ENCODE measurements at places on chromosomes 1 and 21.
A peak's percentile ranks its signal among the peaks of the same experiment; 100 is the strongest.

DNA sequence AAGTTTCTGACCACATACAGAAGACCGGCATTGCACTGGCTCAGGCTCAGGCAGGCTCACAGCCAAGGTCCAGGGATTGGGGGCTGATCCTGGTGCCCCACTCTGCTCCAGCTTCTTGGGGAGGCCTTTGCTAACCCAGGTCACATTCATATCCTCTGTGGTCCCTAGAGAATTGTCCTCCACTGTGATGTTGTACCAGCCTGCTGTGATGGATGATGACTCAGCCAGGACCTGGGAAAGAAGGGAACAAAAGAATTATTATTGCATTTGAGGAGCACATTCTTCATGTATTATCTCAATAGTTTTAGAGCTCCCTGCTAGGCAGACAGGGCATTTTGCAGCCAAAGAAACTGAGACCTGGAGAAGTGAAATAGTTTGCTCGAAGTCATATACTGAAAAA, 114.3 kb upstream of the ETV3 start:
- DNase-seq: no peak

DNA sequence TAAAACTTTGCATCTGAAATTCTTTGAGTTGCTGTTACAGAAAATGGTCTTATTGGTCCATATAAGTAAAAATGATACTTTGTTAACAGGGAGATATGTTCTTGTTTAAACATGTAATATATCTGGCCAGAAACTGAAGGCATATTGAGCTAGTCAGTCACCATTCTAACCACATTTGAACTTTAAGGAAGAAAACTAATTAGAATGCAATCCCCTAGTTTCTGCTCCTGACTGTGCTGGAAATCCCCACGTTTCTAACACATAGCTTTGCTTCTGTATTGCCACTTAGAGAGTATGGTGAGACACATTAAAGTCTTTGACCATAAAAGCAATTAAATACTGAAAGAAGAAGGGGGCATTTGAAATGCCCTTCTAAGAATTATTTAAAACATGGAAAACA, 32.1 kb upstream of the HIVEP3 start:
- DNase-seq: no peak

DNA sequence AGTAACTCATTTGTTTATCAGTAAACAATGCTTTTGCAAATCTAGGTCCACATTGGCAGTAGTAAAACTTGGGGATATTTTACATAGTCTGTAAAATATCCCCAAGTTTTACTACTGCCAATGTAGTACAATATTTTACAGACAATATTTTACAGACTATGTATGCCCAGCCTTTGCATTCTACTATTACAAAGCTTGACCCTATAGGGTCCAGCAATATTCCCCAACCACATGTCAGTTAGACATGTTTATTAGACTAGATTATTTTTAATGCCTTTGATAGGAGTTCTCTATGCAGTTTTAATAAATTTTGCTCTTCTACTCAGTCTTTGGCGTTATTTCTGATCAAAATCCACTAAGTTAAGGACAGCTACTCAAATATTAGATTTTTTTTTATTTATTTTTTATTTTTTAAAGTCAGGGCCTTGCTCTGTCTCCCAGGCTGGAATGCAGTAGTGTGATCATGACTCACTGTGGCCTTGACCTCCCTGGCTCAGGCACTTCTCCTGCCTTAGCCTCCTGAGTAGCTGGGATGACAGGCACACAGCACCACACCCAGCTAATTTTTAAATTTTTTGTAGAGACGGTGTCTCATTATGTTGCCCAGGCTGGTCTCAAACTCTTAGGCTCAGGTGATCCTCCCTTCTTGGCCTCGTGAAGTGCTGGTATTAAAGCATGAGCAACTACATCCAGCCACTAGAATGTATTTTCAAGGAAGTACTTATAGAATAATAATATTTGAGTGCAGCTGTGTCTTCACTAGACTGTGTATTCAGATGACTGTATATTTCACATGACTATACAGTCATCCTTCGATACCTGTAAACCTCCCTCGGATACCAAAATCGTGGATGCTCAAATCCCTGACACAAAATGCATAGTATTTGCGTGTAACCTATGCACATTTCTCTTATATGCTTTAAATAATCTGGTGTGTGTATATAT, 19.8 kb downstream of the MIER1 start:
- no peak for DNase-seq

- no peak for DNase-seq
These were observed 60.1 kb upstream of the NEK2 start for GRCh38 chr1:211735208-211736170.

DNA sequence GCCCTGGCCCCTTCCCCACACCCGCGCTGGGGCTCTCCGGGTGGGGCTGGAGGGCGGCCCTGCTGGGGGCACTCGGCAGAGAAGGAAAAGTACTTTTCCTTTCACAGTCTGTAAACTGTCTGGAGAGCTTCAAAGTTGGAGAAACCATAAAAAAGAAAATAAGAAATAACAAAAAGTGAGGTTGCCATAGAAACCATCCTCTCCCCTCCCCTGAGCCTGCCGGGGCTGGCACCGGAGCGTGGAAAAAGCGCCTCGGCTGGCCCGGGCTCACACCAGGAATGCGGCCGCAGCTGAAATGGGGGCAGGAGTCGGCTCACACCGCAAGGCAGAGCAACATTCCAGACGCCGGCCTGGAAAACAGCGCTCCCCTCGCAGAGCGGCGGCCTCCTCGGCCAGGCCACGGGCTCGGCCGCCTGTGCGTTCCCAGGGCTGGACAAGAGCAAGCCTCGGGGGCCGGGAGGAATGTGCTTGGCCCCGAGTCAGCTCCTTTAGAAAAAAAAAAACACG, 69.2 kb downstream of the MORN1 start:
- DNase-seq: no peak

GRCh38 chr1:228743405-228743804, 8.1 kb downstream of the RHOU start:
- DNase-seq: no peak

- peak; percentile 66 for DNase-seq
These were observed 34.9 kb downstream of the ECE1 start for GRCh38 chr1:21255284-21255942.

GRCh38 chr1:162361349-162361748, 15.3 kb downstream of the SPATA46 start:
- DNase-seq: no peak

GRCh38 chr1:72435025-72435424, 152.7 kb upstream of the NEGR1 start:
- no peak for DNase-seq

DNA sequence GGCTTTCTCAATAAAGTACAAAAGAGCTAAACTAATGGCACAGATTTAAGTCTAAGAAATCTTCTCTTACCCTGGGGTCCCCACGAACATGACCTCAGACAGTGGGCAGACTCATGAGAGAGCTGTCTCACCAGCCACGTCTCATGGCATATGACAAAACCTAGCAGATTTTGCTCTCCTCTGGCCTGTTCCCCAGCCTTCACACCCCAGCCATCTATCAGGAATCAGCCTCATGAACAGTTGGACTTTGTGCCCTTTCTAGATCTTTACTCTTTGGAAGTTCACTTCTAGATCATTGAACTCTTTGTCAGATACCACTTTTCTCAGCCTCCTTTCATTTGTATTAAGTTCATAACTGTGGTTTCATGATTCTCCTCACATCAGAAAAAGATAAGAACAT, 14.2 kb upstream of the HSD3B1 start:
- no peak for DNase-seq

GRCh38 chr1:211604548-211604947, 25.6 kb upstream of the SLC30A1 start:
- DNase-seq: no peak

DNA sequence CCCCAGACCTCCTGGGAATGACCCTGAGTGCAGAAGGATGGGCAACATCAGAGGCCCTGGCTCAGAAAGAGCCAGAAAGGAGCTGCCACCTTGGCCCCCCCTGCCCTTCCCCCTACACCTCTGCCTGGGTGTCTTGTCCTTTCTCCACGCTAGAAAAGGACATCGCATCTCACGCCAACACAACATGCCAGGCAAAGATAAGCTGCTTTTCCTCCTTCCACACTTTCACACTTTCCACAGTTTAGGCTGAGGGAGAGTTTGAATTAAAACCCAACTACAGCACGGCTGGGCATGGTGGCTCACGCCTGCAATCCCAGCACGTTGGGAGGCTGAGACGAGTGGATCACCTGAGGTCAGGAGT, 109.5 kb downstream of the SPSB1 start:
- DNase-seq: no peak

DNA sequence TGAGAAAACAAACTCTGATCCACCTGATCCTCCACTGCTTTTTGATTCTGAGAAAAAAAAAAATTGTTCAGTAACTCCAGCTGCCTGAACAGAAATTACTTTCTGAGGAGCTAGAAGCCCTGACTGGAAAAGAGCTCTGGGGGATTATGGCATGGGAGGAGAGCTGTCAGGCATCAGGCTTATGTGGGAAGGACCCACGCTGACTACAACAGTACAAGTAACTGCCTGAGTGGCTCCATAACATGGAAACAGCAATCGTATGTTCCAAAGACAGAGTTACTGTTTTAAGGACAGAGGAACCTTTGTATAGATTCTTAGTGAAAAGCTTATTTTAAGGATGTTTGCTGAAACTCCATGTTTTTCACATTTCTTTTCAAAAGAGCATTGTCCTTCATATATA, 1.2 kb upstream of the ANGPTL7 start:
- no peak for DNase-seq

- DNase-seq: no peak
These were observed 20.7 kb upstream of the RBM34 start for GRCh38 chr1:235181561-235182245.

DNA sequence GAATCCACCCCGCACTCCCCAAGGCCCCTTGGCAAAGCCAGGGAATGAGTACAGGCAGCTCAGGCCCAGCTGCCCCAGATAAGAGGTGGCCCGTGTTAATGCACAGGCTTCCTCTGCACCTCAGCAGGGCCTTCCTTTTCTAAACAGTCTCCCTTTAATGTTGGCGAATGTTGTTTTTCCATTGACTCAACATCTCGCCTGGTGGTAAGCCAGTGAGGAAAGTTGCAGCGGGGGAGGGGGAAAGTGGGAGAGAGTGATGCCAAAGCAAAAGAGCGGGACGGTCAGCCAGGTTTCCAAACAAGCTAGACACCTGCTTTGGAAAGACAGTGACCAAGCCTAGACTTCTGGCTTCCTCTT, 10.3 kb upstream of the PROX1 start:
- DNase-seq: no peak

DNA sequence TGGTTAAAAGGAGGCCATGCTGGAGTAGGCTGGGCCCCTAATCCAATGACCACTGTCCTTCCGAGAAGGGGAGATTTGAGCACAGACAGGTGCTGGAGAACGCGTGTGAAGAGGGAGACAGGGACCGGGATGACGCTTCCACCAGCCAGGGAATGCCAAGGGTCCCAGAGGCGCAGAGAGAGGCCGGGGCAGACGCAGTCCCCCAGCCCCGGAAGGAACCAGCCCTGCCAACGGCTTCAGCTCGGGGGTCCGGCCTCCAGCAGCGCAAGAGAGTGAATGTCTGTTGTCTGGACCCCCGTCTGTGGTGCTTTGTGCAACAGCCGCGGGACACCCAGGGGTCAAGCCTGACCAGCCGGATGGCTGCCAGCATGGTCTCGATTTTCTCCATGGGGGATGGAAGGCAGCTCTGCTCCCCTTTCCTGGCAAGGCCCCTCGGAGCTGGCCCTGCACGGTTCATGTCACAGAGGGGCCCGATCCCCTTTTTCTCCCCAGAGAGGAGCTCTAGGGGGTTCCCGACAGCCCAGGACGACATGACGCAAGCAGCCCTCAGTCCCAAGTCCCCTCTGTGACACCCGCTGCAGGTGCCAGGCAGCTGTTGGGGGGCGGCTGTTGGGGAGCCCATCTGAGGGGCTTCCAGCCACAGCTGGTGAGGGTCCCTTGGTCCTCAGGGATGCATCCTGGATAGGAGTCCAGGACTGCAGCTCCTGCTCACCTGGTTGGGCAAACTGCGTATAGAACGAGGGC, 73.5 kb downstream of the SIK1 start:
- DNase-seq: no peak

DNA sequence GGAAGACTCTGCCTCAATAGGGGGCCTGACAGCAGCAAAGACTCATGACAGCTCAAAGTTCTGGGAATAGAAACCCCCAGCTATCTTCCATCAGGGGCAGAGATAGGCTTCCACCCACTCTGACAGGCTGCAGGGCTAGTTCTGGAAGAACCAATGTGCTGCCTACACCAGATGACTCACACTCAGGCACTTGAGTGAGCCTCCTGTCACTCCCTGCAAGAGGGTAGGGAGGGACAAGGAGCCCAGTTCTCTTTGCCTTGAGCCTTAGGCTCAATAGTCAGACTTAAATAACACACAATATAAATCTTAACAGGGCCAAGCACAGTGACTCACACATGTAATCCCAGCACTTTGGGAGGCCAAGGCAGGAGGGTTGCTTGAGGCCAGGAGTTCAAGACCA, 386.4 kb downstream of the HHAT start:
- DNase-seq: no peak

DNA sequence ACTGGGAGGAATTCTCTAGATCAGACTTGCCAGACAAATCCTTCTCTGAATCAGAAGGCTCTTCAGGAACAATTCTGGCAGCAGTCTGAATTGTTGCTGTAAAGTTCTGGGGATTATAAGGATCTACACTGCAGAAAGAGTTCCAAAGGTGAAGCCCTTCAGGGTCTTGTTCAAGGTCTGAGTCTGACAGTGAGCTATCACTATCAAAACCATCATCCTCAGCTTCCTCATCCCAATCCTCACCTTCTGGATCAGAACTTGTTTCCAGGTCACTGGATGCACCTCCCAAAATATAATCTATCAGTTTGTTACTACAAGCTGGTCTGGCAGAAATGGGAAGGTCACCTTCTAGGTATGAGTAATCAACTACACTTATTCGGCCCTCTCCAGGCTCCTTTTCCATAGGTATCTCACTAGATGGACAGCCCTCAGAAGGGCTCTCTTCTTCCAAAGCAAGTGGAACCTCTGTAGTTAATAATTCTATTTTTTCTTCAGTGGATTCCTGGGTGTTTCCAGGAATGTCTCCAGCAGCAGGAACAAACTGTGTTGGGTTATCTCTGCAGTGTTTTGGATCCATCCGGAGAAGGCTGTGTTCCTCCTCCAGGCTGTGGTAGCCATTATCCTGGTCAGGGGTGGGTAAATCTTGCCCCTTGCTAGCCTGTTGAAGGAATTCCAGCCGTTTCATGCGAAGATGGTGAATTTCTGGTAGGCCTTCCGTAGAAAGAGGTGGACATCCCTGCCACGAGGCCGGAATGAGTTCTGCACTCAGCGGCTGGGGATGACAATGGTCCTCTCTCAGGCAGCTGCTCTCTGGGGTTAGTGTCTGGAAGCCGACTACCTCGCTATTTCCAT, 1.6 kb downstream of the PPP1R15B start:
- no peak for DNase-seq

DNA sequence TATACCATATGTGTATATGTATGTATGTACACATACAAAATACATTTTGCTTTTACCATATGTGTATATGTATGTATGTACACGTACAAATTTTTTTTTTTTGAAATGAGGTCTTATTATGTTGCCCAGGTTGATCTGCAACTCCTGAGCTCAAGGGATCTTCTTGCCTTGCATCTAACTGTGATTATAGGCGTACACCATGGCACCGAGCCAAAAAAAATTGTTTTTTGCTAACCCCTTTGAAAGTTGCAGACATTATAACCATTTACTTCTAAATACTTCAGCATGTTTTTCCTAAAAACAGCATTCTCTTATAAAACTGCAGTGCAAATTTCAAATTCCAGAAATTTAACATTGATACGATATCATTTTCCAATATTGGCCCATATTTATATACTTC, 147.0 kb downstream of the POU2F1 start:
- no peak for DNase-seq

Measured in thymus (tissue), 14 donors.